Large intestine (tissue), 12 donors: ENCODE measurements at places on chromosomes 16 and 17. TPM values are rescaled to one million over a fixed set of nuclear protein-coding genes. Genes with fewer than 3 reads are reported as not detected.

Gene ZNF750
- polyA plus RNA-seq: 0.18 TPM

- H3K27ac ChIP-seq: no peak overlapping the region
- H3K36me3 ChIP-seq: no peaks in the 10 kb centered on the region
- no peaks in the 10 kb centered on the region for H3K27me3 ChIP-seq
- no peaks in the 10 kb centered on the region for H3K4me1 ChIP-seq
- no peak overlapping the region for H3K4me3 ChIP-seq
Measured at GRCh38 chr17:69551212-69552010, 136.9 kb downstream of the MAP2K6 start.

GRCh38 chr17:61002316-61002736, 324.7 kb downstream of the BCAS3 start:
- H3K36me3 ChIP-seq: no peaks in the 10 kb centered on the region
- DNase-seq: peak; percentile 23
- no peaks in the 10 kb centered on the region for H3K4me1 ChIP-seq
- no peak overlapping the region for H3K27ac ChIP-seq

DNA sequence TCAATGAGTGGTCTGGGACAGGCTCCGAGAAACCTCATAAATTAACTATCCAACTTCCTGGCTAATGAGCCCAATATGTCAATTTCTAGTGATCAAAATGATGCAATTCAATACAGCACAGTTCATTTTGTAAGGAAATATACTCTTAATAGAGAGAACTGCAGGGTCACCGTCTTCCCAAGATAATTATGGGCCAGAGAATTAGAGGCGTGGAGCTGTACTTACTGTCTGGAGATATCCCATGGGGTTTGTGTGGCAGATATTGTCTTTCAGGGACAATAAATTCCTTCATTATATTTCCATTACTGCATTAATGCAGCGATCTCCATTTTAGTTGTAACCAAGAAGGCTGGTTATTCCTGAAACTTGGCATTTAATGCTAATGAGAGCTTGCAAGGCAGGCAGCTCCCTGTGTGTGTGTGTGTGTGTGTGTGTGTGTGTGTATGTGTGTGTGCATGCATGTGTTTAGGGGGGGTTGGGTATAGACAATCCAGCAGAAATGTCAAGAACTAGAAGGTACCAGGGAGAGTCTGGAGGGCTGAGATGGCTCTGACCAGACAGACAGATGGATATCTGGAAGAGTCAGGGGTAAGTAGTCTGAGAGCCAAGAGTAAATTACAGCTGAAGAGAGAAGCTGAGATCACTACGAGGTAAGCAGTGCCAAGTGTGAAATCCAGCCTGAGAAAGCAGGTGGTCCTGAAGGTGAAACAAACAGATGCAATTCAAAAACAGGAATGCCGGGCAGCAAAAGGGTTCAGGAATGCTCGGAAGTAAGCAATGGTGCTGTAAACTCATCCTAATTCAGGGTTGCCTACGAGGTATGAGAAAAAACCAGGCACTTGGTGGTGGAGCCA, 393.0 kb downstream of the CA10 start:
- no peak for DNase-seq
- no peak overlapping the region for H3K27ac ChIP-seq
- no peaks in the 10 kb centered on the region for H3K36me3 ChIP-seq

GRCh38 chr17:72236980-72237633, 116.3 kb downstream of the SOX9 start:
- H3K27me3 ChIP-seq: no peaks in the 10 kb centered on the region
- H3K27ac ChIP-seq: no peak overlapping the region
- no peaks in the 10 kb centered on the region for H3K36me3 ChIP-seq
- no peak for DNase-seq
- H3K4me1 ChIP-seq: peaks cover 13% of the 10 kb centered on the region
- H3K4me3 ChIP-seq: no peak overlapping the region

GRCh38 chr16:31451681-31452351, 7.5 kb upstream of the ARMC5 start:
- no peaks in the 10 kb centered on the region for H3K27me3 ChIP-seq
- H3K4me3 ChIP-seq: no peak overlapping the region
- peak; percentile 69 for DNase-seq
- peaks cover 6% of the 10 kb centered on the region for H3K36me3 ChIP-seq
